NCI-H2029 treated with DMSO at 0.1 percent for 48 hours (cell line): ENCODE measurements at places on chromosomes 11 and 22.

DNA sequence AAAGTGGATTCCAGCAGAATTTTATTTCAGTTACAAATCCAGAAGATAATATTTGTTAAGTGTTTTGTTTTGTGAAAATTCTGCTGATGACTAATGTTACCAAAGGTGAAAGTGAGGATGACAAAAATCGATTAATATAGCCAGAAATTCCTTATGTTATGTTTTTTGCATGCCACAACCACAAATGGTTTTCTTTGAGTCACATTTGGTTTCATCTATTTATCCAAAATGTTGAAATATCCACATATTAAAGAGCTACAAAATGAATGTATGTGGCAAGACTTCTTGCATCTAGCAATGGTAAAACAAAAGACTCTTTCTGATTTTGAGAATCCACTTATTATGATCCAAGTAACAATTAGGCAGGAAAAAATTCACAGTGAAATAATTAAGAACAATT, 150.1 kb upstream of the LRRC4C start:
- DNase-seq = no peak

DNA sequence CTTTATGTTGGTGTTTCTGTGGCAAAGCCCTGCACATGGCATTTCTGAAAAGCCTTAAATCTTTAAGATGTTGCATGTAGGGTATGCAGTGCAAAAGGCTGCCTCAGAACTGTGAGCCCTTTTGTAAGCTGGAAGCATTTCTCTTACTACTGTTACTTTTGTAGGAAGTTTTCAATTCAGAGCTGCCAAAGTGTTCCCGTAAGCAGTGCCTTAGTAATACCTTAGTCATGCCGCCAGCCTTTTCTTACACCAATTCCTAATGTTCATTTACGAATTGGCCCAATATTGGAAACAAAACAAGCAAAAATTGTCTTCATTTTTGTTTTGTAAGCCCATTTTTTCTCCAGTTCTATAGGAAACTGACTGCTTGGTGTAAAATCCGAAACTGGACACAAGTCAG, 67.4 kb upstream of the RASSF10 start:
- no peak for DNase-seq

DNA sequence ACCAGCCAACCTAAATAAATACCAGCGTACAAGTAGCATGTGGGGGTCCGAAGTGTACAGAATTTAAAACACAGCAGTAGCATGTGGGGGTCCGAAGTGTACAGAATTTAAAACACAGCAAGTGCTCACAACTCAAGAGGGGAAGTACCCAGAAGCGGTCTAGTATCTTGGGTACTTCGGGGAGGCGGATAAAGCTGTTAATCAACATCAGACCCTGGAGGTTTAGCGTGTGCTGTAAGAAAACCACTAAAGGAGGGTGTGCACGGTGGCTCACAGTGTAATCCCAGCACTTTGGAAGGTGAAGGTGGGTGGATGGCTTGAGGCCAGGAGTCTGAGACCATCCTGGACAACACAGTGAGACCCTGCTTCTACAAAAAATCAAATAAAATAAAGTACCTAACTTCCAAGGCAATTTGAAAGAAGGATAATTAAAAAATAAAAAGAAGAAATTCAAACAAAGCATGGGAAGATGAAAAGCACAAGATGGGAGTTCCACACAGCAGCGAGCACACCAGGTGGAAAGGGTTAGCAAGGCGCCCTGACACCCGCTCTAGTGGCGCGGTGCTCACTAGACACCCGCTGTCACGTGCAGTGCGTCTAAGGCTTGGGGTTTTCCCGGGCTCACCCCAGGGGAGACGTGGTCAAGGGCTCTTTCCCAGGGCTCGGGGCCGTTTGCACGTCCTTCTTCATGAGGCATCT, 35.0 kb upstream of the MOB2 start:
- DNase-seq = no peak

GRCh38 chr22:46280063-46280817, 12.4 kb downstream of the TTC38 start:
- no peak for DNase-seq

- DNase-seq = no peak
These were observed 1.3 kb downstream of the PIK3C2A start for GRCh38 chr11:17206463-17206862.

DNA sequence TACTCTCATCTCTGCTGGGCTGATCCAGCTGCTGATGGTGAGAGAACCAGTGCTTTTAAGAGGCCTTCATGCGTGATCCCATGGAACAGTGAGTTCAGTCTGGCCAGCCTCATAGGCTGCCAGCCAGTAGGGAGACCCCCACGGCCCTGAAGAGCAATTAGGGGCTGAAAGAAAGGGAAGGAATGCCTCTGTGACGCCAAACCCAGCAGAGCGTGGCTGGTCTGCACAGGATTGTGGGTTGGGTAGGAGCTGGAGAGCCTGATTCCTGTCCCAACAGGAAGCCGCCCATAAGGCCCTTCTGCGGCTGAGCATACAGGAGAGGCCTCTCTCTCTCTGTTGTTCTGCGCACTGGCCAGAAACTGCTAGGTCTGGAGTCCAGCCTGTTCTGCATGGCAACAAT, 181.5 kb upstream of the E2F8 start:
- DNase-seq = no peak

DNA sequence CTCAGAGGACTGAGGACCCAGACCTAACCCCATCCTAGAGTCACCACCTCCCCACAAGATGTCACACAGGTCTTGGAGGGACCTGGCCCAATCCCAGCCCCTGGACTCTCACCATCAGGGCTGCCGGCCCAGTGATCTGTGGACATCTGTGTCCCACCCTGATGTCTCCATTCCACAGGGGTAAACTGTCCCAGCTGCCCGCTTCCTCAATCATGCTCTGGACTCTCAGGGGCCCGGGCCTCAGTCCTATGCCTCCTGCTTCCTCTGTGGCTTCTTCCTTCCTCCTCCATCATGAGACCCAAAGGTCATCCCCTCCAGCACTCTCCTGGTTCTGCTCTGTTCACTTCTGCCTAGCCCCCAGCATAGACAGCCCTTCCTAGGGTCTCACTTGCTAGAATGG, 32.2 kb downstream of the ARAP1 start:
- DNase-seq = no peak

GRCh38 chr22:37930270-37930951, 23.0 kb downstream of the C22orf23 start:
- no peak for DNase-seq

DNA sequence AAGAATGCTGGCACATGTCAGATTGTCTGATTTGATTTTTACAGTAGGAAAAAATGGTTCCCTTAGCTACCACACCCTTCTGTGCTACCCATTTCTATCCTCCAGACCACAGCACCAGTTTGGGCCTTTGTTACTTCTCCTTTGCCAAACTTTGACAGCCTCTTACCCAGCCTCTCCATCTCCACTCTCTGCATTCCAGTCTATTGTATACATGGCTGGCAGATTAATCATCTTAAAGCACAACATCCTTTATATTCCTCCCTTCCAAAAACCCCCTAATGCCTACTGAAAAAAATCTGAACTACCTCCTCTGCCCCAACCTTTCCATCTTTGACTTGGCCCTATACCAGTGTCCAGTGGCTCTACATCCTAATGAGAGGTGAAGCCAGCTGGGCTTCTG, 10.8 kb upstream of the PANX1 start:
- no peak for DNase-seq

GRCh38 chr22:17700778-17701177, 62.2 kb downstream of the BCL2L13 start:
- DNase-seq = no peak

DNA sequence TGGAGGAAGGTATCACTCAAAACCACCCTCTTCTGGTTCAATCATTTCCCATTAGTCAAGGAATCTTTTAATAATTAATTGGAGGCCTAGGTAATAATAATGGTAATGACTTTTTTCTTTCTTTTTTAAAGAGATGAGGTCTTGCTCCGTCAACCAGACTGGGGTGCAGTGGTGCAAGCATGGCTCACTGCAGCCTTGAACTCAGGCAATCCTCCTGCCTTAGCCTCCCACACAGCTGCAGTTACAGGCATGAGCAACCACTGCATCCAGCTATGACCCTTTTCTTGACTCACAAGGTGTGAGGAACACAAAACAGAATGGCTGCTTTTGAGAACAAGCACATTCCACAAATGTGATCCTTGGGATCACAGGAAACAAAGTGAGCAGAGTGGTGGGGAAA, 3.6 kb downstream of the POLDIP3 start:
- DNase-seq = no peak
